ENCODE measurements at places on chromosomes 1 and 21.

DNA sequence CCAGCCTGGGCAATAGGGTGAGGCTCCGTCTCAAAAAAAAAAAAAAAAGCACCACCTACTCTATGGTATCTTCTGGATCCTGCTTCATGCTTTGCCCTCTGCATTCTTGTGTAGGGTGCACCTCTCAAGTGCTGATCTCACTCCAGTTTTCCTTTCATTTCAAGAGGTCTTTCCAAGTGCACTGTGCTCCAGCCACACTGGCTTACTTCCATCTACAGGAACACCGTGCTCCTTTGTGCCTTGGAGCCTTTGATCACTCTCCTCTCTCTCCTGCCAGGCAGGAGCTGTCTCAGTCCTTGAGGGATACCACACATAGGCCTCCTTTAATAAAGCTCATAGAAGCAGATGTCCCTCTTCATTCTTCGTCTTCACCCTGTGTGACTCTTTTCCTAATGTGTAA lies 55.4 kb upstream of the GREM2 start:
- no peak for DNase-seq

GRCh38 chr1:57517587-57518374 lies 93.9 kb upstream of the DAB1 start:
- DNase-seq, result no peak

- no peak for DNase-seq
Measured at GRCh38 chr21:39658066-39658465, 45.3 kb downstream of the B3GALT5 start.

GRCh38 chr1:217861658-217862057 lies 230.5 kb downstream of the SPATA17 start:
- no peak for DNase-seq

DNA sequence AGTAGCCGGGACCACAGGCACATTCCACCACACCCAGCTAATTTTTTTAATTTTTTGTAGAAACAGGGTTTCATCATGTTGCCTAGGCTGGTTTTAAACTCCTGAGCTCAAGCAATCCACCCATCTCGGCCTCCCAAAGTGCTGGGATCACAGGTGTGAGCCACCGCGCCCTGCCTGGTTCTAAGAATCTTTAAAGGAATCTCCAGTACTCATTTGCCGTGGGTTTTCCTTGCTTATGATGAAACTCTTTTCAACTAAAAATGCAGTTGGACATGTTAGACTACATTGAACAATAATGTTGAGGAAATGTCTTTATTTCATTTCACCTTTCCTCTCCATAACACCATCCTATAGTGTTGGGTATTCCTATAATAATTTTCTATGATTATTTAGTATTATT lies 121.6 kb downstream of the ZNF281 start:
- DNase-seq, result no peak

DNA sequence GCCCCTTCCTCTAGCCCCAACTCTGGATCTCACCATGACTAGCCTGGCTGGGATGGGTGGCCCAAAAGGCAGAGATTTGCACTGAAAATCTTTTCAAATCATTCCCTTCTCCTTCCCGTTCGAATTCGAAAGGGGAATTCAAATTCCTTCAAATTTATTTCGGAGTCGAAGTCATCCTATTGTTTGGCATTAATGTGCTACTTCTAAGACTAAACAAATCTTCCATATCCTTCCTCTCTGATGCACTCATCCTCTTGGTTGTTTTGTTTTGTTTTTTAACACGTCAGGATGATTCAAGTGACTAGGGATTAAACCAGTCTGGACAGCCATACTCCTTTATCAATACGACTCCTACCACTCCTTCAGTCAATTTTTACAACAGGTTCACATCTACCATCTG lies 95.5 kb upstream of the SGIP1 start:
- DNase-seq, result no peak

Measured in MCF 10A (cell line).